ENCODE measurements at places on chromosomes 4 and X.

DNA sequence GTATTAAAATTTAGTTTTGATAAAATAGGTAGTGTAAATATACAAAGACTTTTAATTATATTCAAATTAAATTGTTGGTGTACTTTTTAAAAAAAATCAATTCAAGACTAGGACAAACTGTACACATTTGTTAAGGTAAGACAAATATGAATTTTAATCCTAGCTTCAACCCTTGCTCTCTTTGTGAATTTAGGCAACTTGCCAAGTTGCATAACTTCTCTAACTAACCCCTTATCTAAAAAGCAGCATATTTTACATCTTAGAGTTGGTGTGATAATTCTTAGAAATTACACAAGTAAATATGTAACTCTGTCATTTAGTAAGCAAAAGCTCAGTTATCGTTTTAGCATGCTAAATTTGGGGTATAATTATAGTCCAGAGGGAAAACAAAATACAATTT, 78.1 kb upstream of the FSTL5 start:
- no peak for DNase-seq

DNA sequence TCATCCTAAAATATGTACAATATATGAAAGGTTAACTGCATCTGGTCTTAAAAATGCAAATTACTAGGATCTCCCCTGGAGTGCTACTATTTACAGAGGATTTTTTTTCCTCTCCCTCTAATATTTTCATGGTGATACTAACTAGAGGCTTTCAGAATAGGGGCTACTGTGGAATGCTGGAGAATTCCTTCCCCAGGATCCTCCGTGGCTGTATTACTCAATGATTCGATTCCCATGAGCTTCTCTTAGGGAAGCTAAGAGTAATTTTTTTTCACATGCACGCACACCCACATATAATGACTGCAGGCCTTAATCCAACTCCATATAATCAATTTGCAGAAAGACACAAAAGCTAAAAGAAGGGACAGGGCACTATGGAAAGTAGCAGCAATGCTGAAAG, 184.7 kb downstream of the ARHGAP6 start:
- DNase-seq, result no peak

DNA sequence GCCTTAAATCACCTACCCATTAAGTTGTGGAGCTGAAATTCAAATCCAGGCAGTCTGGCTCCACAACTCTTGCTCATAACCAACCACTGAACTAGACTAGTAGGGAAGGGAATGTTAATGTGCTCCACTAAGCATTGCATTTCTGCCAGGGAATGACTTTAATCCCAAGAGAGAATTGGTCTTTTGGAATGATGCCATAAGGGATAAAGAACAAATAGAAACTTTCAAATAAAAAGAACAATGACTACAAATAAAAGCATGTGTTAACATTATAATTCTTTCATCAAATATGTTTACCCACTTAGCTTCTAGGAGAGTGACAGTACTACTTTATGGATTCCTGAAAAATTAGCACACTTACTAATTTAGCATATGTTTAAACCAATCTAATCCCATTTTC, 905.9 kb downstream of the CENPC start:
- DNase-seq, result no peak

- DNase-seq, result no peak
These were observed 559.8 kb downstream of the TLL1 start for GRCh38 chr4:166432842-166433241.

DNA sequence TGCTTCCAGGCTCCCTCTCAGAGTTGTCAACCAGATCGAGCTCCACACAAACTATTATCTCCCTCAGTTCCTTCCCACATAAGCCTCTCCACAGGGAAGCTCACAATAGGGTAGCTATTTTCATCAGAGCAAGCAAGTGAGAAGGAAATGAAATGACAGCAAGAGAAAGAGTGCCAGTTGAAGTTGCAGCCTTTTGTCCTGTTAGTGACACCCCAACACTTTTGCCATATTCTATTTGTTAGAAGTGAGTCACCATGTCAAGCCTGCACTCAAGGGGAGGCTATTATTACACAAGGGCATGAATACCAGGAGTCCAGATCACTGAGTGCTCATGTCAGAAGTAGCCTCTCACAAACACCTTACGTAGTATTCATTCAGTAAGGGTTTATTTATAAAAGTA, 266.3 kb upstream of the NOCT start:
- DNase-seq, result no peak

DNA sequence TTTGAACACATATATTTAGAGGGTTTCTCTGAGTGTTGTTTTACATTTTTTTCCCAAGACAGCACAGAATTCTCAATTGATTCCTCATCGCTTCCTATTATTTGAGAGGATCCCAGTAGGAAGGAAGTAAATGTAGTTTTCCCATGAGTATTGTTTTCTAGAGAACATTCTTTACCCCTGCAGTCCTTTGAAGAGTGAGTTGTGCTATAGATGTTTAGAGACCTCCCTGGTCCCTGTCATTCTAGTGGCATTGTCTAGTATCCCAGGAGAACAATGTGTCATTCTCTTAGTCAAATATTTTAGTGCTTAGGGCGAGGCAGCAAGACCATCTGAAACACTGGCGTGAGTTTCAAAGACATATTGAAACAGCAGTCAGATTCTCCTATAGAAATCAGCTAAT, 32.5 kb downstream of the SORBS2 start:
- DNase-seq, result no peak

- no peak for DNase-seq
These were observed 155.8 kb upstream of the CT83 start for GRCh38 chrX:116618546-116618945.
